ENCODE measurements at places on chromosomes 5 and 9. TPM values are rescaled to one million over a fixed set of nuclear protein-coding genes. Genes with fewer than 3 reads are reported as not detected.

The SLC34A3 gene
- total RNA-seq: not detected

The NEUROG1 gene
- total RNA-seq: not detected

The UGT3A2 gene
- not detected for total RNA-seq

The RARS1 gene
- total RNA-seq: 101 TPM

The KDM4C gene
- total RNA-seq: 28.8 TPM

The CLIC3 gene
- 0.43 TPM for total RNA-seq

The RIC1 gene
- 15.0 TPM for total RNA-seq

The TERT gene
- 7.3 TPM for total RNA-seq

The EIF4E1B gene
- not detected for total RNA-seq

DNA sequence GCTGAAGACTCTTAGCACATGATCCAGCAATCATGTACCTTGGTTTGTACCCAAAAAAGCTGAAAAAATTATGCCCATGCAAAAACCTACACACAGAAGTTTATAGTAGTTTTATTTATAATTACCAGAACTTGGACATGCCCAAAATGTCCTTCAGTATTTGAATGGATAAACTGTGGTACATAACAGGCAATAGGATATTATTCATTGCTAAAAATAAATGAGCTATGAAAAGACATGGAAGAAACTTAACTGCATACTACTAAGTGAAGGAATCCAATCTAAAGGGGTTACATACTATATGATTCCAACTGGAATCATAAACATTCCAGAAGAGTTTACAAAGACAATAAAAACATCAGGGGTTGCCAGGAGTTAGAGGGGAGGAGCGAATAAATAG lies 25.6 kb downstream of the FBXL17 start:
- no peak overlapping the region for H3K4me3 ChIP-seq
- peaks cover 3% of the 10 kb centered on the region for H3K36me3 ChIP-seq
- H3K4me1 ChIP-seq: peaks cover 5% of the 10 kb centered on the region
- H3K27ac ChIP-seq: no peak overlapping the region
- no peaks in the 10 kb centered on the region for H3K27me3 ChIP-seq

DNA sequence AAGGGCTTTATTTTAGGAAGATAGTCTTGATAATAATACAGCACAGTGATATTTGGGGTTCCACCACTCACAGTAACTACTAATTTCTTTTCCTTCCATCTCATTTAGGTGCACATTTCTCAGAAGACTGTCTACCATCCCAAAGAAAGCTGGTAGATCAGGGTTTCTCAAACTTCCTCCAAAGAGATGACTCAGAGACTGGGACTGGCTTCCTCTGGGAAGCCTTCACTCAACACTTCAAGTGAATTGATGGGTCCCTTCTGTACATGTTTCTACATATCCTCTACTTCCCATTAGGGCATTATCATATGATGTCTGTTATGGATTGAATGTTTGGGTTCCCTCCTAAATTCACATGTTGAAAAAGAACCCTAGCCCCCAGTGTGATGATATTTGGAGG lies 138.5 kb downstream of the SPOCK1 start:
- H3K36me3 ChIP-seq: no peaks in the 10 kb centered on the region
- no peak overlapping the region for H3K4me3 ChIP-seq
- DNase-seq: no peak

DNA sequence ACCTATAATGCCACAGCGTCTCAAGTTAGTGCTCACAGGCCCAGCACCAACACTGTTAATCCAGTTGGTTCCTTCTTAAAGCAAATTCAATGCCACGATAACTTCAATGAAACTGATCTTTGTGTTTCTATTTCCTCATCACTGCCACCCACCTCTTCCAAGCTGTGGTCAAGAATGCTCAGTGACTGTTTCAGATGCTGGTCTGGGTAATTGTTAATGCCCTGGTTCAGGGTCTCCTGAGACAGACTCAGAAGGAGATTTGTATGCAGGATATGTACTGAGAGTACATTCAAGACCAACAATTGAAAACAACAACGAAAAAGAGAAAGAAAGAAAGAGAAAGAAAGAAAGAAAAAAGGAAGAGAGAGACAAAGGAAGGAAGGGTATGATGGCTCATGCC lies 505.3 kb downstream of the TLE4 start:
- no peaks in the 10 kb centered on the region for H3K27me3 ChIP-seq
- H3K4me1 ChIP-seq: no peaks in the 10 kb centered on the region
- H3K36me3 ChIP-seq: no peaks in the 10 kb centered on the region
- H3K4me3 ChIP-seq: no peak overlapping the region
- DNase-seq: no peak

DNA sequence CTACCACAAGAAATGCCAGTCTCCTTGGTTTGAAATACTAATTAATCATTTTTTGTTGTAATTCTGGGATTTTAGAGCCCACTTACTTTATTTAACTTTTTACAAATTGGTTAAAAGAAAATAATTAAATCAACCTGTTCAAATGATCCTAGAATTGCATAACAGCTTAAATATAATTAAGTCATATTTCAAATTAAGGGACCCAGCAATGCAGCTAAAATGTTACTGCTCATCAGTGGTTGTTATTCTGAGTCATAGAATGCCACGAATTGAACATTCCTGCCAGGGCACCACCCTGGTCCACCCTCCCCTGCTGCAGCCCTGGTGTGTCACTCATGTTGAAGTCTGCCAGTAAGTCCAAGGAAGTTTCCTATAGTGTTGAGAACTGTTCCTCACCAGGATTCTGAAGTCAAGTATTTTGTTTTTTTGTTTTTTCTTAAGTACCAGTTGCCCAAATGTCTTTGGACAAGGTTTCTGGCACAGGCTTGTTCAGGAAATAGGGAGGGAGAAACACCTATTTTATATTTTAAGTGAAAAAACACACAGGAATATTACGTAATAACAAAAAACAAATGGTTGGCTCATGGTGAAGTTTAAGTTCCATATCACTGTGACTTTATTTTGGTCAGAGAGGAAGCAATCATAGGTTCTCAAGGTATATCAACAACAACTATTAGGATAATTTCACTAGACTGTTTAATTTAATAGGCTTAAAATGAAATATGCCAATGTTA lies 4.3 kb upstream of the ITGA1 start:
- H3K4me1 ChIP-seq: peaks cover 11% of the 10 kb centered on the region
- no peaks in the 10 kb centered on the region for H3K36me3 ChIP-seq
- no peak overlapping the region for H3K4me3 ChIP-seq
- DNase-seq: no peak
- H3K27me3 ChIP-seq: peaks cover 4% of the 10 kb centered on the region
- no peak overlapping the region for H3K27ac ChIP-seq

DNA sequence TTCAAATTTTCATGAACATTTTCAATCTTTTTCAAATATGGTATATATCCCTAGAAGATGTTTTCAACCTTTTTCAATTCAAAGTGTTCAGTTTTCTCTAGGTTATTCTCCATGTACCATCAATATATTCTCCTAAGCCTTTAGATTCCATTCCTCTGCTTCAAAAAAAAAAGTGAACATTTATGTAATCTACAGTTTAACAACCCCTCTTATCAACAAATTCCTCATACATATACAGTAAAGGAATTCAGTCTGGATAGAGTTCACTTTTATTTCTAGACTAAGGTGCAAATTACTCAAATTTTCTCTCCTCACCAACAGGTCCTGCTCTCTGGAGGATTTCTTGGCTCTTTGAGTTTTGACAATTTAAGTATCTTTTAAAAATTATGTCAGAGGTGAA lies 150.0 kb downstream of the ARL15 start:
- no peak overlapping the region for H3K27ac ChIP-seq
- no peak for DNase-seq
- H3K4me3 ChIP-seq: no peak overlapping the region
- H3K27me3 ChIP-seq: no peaks in the 10 kb centered on the region
- peaks cover 8% of the 10 kb centered on the region for H3K36me3 ChIP-seq

- H3K27me3 ChIP-seq: no peaks in the 10 kb centered on the region
- no peak overlapping the region for H3K27ac ChIP-seq
- DNase-seq: no peak
- no peak overlapping the region for H3K4me3 ChIP-seq
- no peaks in the 10 kb centered on the region for H3K4me1 ChIP-seq
Observed at GRCh38 chr5:124156415-124156996, 589.9 kb downstream of the ZNF608 start.

GRCh38 chr5:78274540-78275197 lies 19.8 kb downstream of the AP3B1 start:
- no peak overlapping the region for H3K27ac ChIP-seq
- no peaks in the 10 kb centered on the region for H3K27me3 ChIP-seq
- peaks cover 8% of the 10 kb centered on the region for H3K4me1 ChIP-seq
- DNase-seq: no peak
- no peak overlapping the region for H3K4me3 ChIP-seq

DNA sequence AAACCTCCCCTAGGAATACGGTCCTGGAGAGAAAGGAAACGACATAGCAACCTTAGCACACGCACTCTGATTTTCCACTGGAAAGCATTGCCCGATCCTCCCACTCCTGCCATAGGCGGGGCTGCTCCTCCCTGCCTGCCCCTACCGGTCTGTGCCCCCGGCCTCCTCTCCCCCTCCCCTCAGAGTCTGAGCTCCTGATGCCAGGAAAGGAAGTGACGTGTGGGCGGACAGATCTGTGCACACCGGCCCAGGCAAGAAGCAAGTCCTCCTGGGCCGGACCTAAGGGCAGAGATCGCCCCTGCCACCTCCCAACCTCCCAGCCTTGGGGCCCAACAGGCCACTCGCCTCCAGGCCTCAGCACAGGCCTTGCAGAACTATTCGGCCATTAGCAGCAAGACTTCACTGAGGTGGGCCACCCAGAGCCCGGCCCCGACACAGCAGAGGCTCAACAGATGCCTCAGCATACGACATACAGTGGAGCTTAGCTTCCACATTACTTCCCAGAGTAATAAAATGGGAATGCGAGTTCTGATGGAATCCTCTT lies 7.2 kb downstream of the NINJ1 start:
- H3K36me3 ChIP-seq: peaks cover 22% of the 10 kb centered on the region
- no peaks in the 10 kb centered on the region for H3K27me3 ChIP-seq
- peak; percentile 55 for DNase-seq
- peak overlapping the region; percentile 80 for H3K27ac ChIP-seq

DNA sequence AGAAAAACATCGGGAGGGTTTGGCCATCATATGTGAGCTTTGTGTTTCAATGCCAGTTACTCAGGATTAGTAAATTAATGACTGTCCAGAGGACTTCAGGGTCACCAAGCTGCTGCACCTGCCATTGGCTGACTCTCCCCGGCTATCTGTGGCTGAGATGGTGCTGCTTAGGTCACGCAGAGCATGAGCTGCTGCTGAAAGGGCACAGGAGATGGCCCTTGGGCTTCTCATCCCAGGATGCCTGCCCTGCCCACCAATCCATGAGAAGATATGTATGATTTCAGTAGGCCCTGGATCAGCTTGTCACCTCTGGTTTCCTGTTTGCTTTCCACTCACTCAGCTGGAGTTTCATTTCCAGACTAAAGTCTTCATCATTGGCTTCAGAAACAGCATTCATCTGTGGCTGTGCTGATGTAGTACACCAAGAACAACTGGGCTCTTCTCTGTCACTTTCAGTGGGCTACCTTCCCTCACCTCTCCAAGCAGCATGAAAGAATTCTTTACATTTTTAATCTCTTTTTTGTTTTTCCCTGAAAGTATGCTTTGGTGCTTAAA lies 2.4 kb upstream of the CATSPER3 start:
- H3K36me3 ChIP-seq: peaks cover 12% of the 10 kb centered on the region
- peaks cover 28% of the 10 kb centered on the region for H3K4me1 ChIP-seq
- no peak overlapping the region for H3K4me3 ChIP-seq
- no peaks in the 10 kb centered on the region for H3K27me3 ChIP-seq
- H3K27ac ChIP-seq: peak overlapping the region; percentile 75
- DNase-seq: peak; percentile 41

GRCh38 chr5:178473854-178474253 lies 116.3 kb downstream of the COL23A1 start:
- H3K36me3 ChIP-seq: no peaks in the 10 kb centered on the region
- H3K4me1 ChIP-seq: no peaks in the 10 kb centered on the region
- no peak overlapping the region for H3K4me3 ChIP-seq
- no peak overlapping the region for H3K27ac ChIP-seq

DNA sequence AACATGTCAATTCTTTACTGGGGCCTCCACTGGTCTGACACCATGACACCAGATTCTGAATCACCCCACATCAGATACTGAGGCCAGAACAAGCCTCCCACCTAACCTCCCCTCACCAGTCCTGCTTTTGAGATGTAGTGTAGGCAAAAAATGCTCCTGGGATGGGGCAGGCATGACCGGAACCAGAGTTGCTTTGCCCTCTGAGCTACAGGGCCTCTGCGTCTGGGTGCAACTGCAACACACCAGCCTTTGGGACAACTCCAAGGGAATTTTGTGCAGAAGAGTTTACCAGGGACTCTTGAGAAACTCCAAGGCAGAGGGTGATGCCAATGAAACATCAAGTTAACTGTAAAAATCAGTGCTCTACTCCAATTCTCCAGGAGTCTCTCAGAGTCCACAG lies 79.4 kb downstream of the SIL1 start:
- no peaks in the 10 kb centered on the region for H3K4me1 ChIP-seq
- H3K27ac ChIP-seq: no peak overlapping the region
- H3K27me3 ChIP-seq: no peaks in the 10 kb centered on the region
- no peak overlapping the region for H3K4me3 ChIP-seq

DNA sequence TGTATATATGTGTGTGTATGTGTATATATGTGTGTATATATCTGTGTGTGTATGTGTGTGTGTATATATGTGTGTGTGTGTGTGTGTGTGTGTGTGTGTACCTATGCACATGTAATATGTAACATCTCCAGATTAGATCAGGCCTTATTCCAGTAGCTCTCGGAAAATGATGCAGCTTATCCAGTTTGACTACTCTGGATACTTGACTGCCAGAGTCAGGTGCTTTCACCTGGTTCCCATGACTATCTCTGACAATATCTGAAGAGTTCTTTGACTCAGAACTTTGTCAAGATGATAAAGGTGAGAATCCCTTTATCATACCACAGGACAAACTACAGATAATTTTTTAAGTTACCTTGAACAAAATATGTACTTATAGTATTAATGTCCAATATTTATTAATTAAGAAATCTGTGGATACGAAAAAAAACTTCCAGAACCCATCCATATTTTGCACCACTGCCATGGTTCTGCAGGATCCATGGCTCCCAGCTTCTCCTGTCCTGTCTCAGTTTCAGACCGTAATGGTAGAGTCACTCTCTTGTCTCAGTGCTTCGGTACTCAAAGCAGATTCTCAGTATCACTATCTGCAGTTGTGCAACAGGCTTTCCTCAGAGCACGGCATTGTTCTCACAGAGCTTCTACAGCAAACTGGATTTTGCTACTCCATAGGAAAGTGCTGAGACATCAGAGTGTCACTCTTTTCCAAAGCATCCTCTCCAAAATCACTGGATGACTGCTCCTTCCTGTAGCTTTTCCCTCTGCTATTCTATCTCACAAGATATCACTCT lies 164.4 kb upstream of the SLC12A2 start:
- H3K27me3 ChIP-seq: no peaks in the 10 kb centered on the region
- H3K4me1 ChIP-seq: peaks cover 9% of the 10 kb centered on the region
- no peaks in the 10 kb centered on the region for H3K36me3 ChIP-seq
- DNase-seq: no peak

DNA sequence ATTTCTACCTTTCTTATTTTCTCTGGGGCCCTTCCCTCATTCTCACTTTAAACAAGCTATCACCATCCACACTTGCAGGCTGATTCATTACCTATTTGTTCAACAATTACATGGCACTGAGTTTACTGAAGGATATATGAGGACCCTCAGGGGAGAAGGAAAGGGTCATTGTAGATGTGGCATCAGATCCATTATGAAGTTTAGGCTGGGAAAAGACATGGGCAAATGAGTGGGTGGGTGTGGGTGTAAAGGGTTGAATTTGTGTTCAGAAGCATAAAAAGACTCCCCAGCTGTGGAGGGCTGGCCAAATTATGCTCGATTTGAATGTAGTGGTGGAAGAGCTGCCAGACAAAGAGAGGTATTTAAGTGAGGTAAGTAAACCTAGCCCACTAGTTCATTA lies 55.9 kb upstream of the MTAP start:
- H3K4me1 ChIP-seq: no peaks in the 10 kb centered on the region
- peaks cover 12% of the 10 kb centered on the region for H3K27me3 ChIP-seq
- H3K27ac ChIP-seq: no peak overlapping the region
- no peak overlapping the region for H3K4me3 ChIP-seq
- no peak for DNase-seq
- H3K36me3 ChIP-seq: no peaks in the 10 kb centered on the region
